Stimulated activated CD4-positive, alpha-beta T cell treated with anti-CD3 and anti-CD28 coated beads, TNF-alpha, amount 100 ng/mL, for 1 hour (primary cell): ENCODE measurements at places on chromosomes 7 and 10.

DNA sequence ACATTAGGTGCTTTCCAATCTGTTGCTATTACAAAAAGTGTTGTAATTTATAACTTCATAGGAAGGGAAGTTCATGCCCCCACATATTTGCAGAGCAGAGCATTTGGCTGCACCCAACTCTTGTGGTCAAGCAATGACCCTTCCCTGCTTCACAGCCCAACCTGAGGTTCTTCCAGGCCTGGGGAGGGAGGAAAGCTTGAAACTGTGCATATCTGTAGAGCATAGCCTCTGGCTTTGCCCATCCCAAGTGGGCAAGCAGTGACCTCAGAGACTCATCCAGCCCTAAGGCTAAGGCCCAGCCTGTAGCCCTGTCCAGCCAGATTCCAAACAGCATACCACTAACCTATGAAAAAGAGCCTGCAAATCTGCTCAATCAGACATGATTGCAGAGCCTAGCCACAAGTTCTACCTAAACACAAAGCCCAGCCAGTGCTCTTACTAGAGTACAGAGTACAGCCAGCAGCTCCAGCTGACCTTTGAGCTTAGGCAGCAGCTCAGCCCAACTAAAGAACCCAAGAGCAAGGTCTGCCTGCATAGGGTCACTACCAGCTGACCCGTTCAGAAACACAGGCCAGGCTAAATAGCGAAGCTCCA lies 14.4 kb upstream of the GSTK1 start:
- DNase-seq: no peak

DNA sequence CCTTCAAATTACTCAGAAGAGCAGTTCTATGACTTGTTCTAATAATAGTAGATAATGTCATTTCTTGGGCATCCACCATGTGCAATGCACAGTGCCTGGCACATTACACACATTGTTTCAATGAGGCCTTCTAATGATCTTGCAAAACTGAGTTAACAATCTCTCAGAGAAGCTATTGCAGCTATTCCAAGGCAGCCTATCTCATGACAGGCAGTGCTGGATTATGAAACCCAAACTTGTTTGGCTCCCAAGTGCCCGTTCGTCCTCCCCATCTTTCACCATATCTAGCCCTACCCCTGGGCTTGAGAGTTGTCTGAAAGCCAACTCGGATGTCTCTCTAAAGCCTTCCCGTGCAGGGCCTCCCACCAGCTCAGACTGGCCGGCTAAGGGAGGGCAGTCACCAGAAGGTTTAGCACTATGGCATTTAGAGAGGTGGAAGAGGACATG lies 405.1 kb downstream of the PLXNA4 start:
- DNase-seq: no peak

DNA sequence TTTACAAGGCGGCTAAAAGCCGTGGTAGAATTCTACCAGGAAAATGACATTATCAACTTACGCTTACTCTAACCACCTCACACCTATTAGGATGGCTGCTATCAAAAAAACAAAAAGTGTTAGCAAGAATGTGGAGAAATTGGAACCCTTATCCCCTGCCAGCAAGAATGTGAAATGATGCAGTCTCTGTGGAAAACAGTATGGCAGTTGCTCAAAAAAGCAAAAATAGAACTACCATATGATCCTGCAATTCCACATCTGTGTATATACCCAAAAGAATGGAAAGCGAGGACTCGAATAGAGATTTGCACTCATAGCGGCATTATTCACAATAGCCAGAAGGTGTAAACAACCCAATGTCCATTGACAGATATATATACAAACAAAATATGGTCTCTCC lies 61.3 kb downstream of the KIF5B start:
- DNase-seq: no peak

GRCh38 chr7:130946114-130946513 lies 212.1 kb upstream of the KLF14 start:
- no peak for DNase-seq

- DNase-seq: no peak
Measured at GRCh38 chr10:8073691-8074416, 19.4 kb downstream of the GATA3 start.

DNA sequence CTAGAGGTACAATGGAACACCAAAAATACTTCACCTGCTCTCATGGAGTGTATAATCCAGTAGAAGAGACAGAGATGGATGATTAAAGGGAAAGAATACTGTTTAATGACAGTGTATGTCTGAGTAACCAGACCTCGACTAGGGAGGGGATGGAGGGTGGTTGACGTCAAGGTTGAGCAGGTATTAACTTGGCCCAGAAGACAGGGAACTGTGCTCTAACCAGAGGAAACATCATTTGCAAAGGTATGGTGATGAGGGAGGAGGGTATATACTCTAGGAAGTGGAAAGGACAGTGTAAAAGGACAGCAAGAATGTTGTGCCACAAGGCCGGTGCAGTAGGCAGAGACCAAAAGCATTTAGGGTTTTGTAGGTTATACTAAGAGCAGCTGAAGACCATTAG lies 2.9 kb downstream of the MIOS start:
- DNase-seq: no peak
